ENCODE measurements at places on chromosomes 2 and 18.

DNA sequence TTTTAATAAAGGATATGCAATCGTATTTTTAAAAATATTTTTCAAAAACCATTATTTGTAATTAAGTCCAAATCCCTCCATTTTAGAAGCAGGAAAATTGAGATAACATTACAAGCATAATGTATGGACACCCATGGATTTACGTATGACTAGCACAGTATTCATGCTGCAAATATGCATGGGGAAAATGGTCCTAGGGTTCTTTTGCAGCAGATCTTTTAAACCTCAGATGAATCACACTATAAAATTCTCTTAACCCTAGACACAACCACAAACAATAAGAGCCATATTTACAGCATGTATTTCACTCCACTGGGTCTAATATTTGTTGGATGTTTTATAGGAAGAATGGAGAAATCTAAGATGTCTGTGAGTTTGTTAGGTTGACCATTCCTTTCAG, 453.4 kb downstream of the TGIF1 start:
- DNase-seq = peak; percentile 31

GRCh38 chr2:212097001-212097400, 441.6 kb downstream of the ERBB4 start:
- DNase-seq = no peak

GRCh38 chr2:107737756-107738155, 88.9 kb upstream of the RGPD4 start:
- DNase-seq = no peak

DNA sequence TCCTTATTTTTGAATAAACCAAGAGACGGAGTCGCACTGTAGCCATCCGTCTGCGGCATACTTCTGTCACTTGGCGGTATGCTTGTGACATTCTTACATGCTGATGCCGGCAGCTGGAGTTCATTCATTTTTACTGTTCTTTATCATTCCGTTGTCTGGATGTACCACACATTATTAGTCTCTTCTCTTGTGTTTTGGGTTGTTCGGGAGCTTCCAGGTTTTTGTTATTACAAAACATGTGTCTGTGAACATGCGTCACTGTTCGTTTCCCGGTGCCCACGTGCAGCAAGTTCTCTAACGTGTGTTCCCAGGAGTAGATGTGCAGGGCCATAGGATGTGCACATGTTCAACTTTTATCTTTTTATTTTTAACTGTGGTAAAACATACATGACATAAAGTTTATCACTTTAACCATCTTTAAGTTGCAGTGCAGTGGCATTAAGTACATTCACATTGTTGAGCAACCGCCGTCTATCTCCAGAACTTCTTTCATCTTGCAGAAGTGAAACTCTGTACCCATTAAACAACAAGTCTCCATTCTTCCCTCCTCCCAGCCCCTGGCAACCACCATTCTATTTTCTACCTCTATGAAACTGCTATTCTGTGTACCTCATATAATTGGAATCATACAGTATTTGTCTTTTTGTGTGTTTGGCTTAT, 40.1 kb downstream of the MTCL1 start:
- DNase-seq = no peak

DNA sequence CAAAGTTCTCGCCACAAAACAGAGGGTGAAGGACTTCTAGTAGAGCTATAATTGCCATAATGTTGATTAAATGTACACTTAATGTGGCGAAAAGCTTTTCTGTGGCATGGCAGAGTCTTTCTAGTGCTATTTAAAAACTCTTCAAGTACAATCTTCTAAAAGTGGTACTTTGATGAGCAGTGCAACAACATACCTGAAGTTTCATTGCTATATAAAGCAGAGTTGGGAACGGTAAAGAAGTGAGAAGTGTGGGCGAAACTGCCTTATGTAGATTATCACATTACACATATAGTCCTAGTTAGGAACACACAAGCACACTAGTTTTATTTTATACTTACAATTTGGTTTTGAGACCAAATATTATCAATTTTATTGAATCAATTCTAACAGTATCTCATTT, 49.5 kb downstream of the FIGN start:
- DNase-seq = no peak

DNA sequence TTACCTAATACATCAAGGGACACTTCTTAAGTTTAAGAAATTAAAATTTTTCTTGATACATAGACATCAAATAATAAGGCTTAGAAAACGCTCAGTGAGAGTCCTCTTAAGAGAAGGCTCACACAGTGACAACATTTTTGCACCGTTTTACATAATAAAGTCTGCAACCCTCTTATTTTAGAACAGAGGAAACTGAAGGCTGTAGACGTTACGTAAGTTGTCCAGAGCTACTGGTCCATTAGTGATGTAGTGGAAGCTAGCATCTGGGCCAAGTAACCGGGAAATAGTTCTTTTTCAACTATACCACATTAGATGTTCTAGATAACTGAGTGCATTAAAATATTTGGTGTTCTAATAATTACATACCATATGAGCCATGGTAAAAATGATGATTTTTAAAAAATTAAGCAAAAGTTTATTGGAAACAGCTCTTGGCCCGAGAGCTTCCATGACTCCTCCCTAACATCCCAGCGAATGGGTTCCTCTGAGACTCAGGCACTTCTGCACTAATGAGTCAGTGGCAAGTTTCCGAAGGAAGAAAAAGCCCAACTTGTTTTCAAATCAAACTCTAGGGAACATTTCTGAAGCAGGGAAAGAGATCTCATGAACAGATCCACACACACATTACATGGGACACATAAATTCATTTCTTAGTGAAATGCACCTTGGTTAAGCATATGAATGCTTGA, 232.6 kb upstream of the PXDN start:
- DNase-seq = no peak

- DNase-seq = no peak
These were observed 468.7 kb upstream of the ZEB2 start for GRCh38 chr2:144988591-144988990.

- no peak for DNase-seq
These were observed 236.9 kb downstream of the RBM43 start for GRCh38 chr2:151024696-151025251.

- peak; percentile 39 for DNase-seq
These were observed 392.7 kb upstream of the FANCL start for GRCh38 chr2:58633613-58634365.

DNA sequence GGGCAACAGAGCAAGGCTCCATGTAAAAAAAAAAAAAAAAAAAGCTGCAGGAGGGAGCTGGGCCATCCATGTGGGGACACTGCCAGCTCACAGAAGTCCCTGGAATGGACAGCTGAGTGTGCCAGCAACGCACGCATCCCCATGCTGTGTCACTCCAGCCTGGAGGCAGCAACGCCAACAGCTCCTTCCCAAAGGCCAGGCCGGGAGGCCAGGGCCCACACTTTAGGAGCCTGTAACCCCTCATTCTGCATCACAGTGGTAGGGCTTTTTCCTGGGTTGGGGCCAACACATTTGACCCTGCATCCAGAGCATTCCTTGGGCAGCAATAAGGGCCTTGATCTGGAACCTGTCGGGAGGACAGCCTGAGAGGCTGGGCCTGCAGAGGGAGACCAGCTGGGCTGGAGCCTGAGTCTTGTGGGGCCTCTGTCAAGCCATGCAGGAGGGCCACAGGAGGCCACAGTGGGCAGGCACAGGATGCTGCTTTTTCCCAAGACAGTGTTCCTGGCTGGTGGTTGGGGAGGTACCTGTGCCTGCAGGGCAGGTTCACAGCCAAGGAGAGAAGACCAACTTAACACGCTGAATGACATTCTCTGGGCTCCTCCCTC, 16.8 kb upstream of the KCNK3 start:
- DNase-seq = no peak

DNA sequence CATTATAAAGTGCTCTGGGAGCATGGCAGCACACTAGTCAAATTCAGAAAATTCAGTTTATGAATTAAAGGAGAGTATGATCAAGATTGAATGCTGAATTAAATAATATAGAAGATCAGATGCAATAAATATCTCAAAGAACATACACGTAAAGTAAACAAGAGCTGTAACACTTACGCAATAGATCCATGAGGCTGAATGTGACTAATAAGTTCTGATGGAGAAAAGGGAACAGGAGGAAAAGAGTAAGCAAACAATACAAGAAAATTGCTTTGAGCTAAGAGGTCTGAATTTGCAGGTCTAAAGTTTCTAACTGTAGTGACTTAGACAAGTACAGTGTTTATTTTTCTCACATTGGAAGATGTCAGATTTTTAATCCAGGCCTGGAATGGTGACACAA, 646.7 kb upstream of the ZNF804A start:
- no peak for DNase-seq

DNA sequence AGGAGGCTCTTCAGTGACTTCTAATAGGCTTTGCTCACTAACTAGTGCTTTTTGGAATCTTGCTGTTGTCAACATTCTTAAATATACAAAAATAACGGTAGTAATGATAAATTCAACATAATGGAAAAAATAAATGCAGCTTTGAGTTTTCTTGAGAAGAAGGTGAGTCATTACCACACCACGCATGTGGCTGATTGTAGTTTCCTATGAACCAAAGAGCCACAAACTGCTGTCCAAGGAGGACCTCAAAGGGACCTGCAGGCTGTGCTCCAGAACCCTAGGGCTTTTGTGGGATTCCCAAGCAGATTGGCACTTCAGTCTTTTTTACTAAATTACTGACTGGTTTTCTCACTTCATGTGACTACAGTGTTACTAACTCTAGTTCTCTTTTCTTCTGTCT, 66.7 kb downstream of the TPGS2 start:
- no peak for DNase-seq

DNA sequence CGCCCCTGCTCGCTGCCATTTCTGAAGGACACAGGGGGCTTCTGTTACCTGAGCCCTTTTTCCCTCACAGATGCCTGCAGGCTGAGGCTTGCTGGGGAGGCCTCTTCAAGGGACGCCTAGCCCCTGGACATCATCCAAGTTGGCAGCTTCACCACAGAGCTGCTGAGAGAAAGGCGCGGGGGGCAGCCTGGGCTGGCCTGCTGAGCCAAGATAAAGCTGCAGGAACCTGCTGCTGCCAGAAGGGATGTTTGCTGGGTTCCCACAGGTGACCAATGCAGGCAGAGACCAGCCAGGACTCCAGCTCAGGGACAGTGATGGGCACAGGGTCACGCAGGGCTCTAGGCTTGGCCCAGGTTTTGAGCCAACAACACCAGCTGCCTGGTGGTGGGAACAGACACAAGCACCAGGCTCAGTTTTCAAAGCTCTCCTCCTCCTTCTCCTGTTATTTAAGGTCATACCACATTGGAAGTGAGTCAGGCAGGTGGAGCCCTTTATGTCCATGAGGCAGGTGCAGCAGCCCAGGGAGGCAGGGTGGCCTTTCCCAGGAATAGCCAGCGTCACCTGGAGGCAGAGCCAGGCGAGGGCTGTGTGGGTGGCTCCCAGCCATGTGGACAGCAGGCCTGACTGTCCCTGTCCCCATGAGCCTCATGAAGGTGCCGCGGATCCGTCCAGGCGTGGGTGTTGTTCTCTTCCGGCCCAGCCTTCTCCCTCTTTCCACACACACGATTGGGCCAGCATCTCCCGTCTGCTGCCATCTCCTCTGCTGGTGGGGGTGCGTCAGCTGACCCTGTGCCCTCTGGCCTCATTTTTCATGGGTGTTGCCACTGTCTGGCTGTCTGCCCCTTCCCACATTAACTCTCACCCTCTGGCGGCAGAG, 515.5 kb upstream of the MYT1L start:
- no peak for DNase-seq

DNA sequence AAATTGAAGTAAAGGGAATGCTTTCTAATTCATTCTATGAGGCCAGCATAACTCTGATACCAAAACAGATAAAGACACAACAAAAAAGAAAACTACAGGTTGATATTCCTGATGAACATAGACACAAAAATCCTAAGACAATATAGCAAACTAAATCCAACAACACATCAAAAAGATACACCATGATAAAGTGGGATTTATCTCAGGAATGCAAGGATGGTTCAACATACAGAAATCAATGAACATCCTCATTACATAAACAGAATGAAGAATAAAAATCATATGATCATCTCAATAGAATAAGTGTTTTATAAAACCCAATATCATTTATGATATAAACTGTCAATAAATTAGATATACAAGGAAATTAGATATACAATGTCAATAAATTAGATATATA, 65.7 kb downstream of the ZSWIM2 start:
- no peak for DNase-seq

DNA sequence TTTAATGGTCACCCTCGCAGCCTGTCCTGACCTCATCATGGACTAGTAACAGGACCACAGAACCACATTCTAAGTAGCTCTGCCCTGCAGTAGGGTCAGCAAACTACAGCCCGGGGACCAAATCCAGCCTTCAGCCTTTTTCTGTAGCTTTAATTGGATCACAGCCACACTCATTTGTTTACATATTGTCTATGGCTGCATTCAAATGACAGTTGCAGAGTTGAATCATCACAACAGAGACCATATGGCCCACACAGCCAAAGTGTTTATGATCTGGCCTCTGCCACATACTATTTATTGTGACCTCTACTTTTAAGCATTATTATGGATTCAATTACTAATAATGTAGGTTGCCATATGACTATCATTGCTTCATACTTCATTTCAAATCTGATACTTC, 47.7 kb downstream of the MAP3K19 start:
- DNase-seq = no peak

DNA sequence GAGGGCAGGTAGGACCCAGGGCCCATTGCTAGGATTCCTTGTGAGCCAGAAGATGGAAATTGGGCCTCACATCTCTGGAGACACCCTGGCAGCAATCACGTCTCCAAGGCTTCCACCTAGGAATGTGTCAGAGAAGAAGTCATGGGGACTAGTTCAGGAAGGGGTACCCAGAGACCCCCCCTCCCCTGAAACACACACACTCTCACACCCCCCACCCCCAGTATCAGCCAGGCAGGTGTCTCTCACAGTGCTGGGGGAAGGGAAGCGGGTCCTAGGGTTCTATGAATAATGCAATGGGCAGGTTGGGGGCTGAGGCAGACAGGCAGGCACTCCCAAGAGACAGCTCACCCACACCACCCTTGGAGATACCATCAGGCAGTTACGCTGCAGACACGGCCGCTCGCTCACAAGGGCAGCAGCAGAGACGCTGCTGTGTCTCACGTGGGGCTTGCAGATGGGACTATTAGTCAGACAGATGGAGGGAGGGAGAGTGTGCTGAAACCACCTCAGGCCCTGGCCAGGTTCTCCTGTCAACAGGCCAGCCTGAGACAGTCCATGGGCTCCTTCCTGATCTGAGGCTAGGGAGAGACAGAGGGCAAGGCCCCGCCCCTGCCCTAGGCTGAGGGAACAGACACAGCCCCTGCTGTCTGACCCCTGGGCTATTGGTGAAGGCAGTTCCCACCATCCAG, 134.6 kb downstream of the CYP26B1 start:
- DNase-seq = no peak

- no peak for DNase-seq
These were observed 58.6 kb upstream of the AFF3 start for GRCh38 chr2:100200985-100201384.

DNA sequence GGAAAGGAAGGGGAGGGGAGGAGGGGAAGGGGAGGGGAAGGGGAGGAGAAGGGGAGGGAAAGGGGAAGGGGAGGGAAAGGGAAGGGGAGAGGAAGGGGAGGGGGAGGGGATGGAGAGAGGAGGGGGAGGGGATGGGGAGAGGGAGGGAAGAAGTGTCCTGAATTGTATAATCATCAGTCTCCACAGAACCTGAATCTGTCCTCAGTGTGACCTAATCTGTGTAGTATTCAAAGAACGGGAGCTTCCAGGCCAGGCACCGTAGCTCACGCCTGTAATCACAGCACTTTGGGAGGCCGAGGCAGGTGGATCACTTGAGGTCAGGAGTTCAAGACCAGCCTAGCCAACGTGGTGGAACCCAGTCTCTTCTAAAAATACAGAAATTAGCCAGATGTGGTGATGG, 41.1 kb upstream of the CCDC150 start:
- DNase-seq = no peak

- DNase-seq = no peak
These were observed 24.3 kb downstream of the CRIM1 start for GRCh38 chr2:36379710-36380448.

All from RKO (cell line).